ENCODE measurements at places on chromosomes 5 and 9.

DNA sequence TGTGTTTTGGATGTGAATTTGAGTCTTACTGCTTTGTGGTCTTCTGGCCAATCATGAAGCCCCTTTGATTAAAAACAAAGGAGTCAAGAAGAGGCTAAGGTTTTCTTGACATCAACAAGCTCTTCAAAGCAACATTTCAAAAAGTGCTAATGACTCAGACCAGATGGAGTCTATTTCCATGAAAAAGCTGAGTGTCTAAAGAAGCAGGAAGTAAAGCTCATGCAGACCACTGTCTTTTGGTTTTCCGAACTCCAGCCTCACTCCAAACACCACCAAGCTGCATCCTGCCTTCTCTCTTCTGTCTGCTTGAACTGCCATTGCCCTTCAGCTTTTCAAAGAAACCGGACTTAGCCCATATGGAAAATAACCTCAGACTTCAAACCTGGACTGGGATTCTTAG is 115.2 kb downstream of the PRDM6 start:
- DNase-seq, result no peak

DNA sequence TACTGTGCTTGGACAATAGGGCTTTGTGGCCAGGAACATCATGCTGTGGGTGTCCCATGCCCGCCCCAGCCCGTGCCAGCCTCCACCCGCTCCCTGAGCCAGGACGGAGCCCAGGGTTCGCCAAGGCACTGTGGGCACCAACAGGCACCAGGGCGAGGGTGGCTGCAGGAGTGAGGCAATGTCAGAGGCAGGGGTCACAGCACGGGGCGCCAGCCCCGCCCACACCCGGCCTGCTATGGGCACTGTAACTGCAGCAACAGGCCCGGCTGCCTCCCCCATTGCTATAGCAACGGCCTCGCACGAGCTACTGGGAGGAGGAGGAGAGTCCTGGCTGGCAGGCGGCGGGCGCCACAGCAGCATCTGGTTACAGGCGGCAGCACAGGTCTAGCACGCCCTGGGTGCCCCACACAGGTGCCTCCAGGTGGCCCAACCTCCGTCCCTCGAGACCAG is 2.5 kb downstream of the ABCA2 start:
- DNase-seq, result peak; percentile 61

DNA sequence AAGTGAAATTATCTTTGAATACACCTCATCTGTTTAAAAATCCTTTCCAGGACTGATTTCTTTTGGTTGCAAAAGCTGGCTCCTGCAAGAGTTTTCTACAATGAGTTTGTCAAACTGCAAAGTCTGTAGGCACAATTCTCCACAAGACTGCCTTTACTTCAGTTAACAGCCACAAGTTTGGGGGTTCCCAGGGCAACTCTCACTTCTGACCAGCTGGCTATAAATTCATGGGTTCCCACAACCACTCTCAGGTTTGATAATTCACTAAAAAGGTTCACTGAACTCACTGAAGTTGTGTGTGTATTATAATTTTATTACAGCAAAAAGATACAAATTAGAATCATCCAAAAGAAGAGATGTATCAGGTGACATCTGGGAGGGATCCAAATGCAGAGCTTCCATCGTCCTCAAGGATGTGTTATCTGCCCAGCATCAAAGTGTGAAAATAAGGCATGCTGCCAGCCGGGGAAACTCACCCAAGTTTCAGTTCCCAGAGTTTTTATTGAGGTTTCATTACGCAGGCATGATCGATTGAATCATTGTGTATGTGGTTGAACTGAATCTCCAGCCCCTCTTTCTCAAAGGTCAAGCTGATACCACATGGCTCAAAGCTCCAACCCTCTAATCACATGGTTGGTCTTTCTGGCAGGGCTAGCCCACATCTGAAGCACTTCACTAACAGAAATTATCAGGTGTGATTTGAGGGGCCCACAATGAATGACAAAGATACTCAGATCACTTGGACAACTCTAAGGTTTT is 19.0 kb upstream of the PSIP1 start:
- no peak for DNase-seq

GRCh38 chr5:36522746-36523065 is 83.7 kb upstream of the SLC1A3 start:
- DNase-seq, result no peak

DNA sequence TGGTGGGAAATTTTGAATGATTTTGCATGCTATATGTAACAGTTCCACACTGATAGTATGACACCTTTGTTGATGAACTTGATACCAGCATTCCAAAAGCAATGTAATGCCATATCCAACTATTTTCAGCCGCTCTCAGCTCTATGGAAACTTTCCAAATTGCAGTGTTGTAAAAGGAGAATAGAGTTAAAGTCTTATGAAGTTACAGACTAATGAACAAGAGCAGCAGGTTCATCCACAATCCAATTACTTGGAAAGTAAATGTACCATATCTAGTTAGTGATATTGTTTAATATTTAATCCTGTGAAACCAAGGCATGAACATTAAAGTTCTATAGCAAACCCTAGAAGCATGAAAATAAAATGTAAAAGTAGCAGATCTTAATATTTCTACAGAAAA is 418.2 kb downstream of the TUSC1 start:
- no peak for DNase-seq

DNA sequence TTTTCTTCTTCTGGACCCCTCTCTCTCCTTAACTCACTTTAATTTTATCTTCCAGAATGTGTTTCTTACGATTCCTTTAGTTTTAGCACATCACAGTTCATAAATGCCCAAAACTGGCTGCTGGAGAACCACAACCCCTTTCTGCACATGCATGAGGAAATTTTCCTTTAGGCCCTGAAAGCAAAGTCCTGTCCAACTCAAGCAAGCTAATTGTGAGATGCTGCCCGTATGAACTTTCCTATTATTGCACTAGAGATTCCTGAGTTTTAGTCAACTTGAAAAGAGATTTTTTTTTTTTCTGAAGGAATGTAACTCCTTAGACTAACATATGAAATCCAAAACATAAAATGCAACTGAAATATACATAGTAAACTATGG is 52.1 kb upstream of the DAB2 start:
- DNase-seq, result no peak

- peak; percentile 97 for DNase-seq
Measured at GRCh38 chr9:130172161-130172857, at the start of gene NCS1. Gene NCS1 (plus strand): TSS chr9:130172404. CDS start chr9:130172664, 260 bp downstream.

DNA sequence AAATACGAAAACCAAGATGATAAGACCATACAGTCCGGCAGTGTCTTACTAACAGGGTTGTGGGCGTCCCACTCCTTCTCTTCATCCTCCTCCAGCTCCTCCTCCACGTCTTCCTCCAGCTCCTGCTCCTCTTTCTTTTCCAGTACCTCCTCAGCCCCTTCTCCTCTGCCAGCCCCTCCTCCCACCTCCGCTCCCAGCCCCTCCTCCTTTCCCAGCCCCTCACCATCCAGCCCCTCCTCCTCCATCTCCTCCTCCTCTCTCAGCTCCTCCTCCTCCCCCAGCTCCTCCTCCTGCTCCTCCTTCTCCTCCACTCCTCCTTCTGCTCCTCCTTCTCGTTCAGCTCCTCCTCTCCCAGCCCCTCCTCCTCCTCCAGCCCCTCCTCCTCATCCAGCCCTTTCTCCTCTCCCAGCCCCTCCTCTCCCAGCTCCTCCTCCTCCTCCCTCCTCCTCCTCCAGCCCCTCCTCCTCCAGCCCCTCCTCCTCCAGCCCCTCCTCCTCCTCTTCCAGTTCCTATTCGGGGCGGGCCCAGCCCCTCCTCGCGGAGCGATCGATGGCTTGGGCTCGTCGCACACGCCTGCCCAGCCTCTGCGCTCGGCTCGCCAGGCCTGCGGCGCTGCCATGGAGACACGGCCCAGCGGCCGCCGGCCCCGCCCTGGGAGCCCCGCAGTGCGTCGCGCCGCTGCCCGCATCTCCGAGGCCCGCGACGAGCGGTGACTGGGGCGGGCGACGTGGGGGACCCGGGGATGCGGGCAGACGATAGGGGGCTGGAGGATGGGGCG is at the start of gene BRD3OS:
BRD3OS (plus strand) TSS at position 654 of the 778 bp plus-strand sequence. CDS start 1,267 bp downstream, outside the sequence.
- peak; percentile 99 for DNase-seq

DNA sequence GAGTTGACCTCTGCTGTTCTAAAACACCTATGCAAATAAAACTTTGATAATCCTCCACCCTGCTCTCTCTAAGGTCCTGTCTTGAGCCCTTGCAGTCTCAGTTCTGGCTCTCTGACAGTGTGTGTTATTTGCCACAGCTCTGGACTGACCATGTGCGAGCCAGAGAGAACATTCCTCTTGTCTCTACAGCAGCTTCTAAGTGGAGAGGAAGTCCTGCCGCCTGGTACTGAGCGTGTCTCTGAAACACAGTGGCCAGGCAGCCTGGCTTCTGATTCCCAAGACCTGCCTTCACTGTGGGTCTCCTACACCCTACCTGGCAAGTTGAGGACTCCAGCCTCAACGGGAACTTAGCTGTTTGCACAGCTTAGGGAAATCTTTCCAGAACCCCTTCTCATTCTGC is 61.6 kb downstream of the ENTREP1 start:
- DNase-seq, result no peak

- peak; percentile 89 for DNase-seq
Measured at GRCh38 chr9:109001275-109001676, 12.0 kb downstream of the CTNNAL1 start.

DNA sequence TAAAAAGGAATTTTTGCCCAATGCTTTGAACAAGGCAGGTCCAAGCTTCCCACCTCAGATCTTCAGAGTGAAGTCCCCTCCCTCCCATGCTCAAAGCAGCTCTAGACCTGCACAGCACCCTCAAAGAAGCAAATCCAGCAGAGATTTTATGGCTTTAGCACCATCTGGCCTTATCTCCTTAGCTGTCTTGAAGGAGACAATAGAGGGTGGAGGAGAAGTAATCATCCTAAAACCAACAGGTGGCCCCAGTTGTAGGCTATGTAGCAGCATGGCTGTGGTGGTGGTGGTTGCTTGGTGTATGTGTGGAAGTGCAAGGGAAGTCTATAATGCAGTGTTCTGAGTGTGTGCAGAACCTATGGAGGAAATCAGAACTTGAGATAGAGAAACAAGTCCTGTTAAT is 140.1 kb downstream of the GRIA1 start:
- DNase-seq, result no peak

GRCh38 chr9:131434673-131435072 is 40.8 kb downstream of the PRRC2B start:
- DNase-seq, result no peak

DNA sequence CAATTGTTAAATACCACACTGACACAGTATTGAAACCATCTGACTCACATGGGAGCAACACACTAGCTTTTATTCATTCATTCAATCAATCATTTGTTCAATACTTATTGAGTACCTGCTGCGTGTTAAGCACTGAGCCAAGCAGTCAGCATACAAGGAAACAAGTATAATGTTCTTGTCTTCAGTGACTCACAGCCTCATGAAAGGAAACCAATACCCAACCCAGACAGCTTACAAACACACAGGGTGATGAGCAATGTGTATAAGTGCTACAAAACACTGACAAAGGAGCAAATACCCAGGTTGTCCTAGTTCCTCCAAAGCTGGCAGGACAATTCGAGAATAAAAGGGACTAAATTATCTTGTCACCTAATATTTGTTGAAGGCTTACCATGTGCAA is 67.6 kb upstream of the RASEF start:
- peak; percentile 59 for DNase-seq

GRCh38 chr9:129880654-129881546 is 45.6 kb downstream of the USP20 start:
- no peak for DNase-seq

DNA sequence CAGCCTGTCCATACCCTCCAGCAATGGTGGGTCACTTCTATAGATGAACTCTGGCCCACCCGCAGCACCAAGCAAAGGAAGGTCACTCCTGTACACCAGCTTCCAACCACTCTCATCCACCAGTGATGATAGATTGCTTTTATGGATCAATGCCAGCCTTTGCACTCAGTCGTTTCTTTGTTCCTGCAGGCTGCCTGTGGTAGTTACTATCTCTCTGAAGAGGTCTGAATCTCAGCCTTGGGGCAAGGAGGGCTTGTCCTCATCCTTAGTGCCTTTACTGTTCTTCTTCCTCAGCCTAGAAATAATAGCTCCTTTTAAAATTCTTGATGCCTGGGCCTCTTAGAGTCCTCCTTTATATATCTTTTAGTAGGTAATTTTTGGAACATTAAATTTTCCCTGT is 100.8 kb downstream of the TMC1 start:
- DNase-seq, result no peak

- no peak for DNase-seq
Measured at GRCh38 chr5:164934039-164934438, 1428.6 kb downstream of the MAT2B start.

Measured in RWPE1 (cell line).